ENCODE measurements at places on chromosomes 4 and X. TPM values are rescaled to one million over a fixed set of nuclear protein-coding genes. Genes with fewer than 3 reads are reported as not detected.
A peak's percentile ranks its signal among the peaks of the same experiment; 100 is the strongest.

The GSX2 gene
- total RNA-seq, result not detected

DNA sequence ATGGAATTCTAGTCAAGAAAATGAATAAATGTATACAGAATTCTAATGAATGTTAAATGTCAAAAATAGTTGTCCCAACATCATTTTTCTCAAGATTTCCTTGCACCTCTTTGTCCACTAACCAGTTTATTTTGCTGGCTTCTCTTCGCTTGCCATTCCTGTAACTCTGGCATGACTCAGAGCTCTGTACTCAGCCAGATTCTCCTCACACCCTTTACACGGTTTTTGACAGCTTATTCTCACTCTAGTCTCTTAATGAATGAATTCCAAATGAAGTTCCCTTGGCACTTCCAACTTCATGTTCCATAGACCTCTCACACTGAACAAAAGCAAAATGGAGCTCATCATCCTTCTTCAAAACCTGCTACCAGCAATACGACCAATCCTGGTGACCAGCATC is 419.3 kb upstream of the SLIT2 start:
- no peak overlapping the region for H3K27ac ChIP-seq
- no peak for DNase-seq
- H3K36me3 ChIP-seq, result no peaks in the 10 kb centered on the region
- peaks cover 13% of the 10 kb centered on the region for H3K4me1 ChIP-seq
- no peaks in the 10 kb centered on the region for H3K27me3 ChIP-seq

The PCDH7 gene
- 1.2 TPM for total RNA-seq

DNA sequence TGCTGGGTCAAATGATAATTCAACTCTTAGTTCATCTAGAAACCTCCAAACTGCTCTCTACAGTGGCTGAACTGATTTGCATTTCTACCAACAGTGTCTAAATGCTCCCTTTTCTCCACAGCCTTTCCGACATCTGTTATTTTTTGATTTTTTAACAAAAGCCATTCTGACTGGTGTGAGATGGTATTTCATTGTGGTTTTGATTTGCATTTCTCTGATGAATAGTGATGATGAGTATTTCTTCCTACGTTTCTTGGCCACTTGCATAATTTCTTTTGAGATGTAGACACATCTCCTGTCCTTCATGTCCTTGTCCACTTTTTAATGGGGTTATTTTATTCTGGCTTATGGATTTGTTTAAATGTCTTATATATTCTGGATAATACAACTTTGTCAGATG is 298.2 kb upstream of the ARSJ start:
- peak overlapping the region; percentile 11 for H3K27ac ChIP-seq
- no peak for DNase-seq
- H3K4me1 ChIP-seq, result peaks cover 31% of the 10 kb centered on the region
- H3K36me3 ChIP-seq, result peaks cover 3% of the 10 kb centered on the region

The F8A1 gene
- total RNA-seq, result 0.89 TPM

The HSFX3 gene
- total RNA-seq, result not detected

DNA sequence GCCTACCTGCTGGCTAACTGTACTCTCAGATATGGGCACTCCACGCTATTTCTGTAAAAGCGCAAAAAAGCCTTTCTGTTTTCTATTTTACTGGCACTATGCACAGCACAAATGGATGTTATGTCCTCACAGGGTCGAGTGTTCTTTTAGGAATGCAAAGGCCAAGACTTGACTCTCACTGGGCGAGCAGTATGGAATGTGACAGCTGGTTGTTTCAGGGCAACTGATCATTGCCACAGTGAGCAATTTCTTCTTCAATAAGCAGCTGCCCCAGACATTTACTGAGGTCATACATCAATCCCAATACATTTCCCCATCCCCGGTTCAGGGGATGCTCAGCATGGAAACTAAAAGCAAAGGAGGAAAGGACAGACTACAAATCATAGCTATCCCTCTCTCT is 58.2 kb downstream of the PDE5A start:
- no peak overlapping the region for H3K4me3 ChIP-seq
- peaks cover 22% of the 10 kb centered on the region for H3K36me3 ChIP-seq
- no peak for DNase-seq
- H3K27me3 ChIP-seq, result no peaks in the 10 kb centered on the region
- no peak overlapping the region for H3K27ac ChIP-seq
- no peaks in the 10 kb centered on the region for H3K4me1 ChIP-seq

DNA sequence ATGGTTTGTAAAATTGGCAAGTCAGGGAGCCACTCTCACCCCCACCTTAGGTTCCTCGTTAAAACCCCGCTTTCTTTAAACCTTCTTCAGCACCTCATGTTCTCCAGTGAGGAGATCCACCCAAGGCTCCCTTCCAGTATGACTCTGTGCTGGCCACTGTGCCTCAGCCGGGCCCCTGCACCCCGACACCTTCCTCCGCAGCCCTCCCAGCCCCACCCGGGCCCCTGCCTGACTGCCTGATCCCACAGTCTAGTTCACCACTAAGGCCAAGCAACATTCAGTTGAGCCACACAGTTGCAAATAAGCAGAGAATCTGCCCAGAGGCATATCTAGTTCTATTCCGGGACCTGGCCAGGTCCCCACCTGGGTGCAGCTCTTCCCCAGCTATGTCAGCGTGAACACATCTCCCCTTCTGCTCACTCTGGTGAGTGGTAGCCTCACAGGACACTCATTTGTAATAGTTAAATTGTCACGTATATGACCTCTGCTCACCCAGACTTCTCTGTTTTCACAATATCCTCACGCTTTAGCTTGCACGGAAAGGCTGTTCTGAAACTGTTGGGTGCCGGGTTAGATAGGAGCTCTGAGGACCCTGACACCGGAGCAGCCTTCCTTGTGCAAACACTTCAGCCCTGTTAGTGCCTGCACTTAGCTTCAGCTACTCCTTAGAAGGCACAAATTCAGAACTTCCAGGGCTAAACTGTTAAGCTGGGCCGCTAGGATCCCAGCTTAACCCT is 146.8 kb downstream of the DCTD start:
- no peak for DNase-seq
- H3K4me3 ChIP-seq, result no peak overlapping the region
- no peak overlapping the region for H3K27ac ChIP-seq

DNA sequence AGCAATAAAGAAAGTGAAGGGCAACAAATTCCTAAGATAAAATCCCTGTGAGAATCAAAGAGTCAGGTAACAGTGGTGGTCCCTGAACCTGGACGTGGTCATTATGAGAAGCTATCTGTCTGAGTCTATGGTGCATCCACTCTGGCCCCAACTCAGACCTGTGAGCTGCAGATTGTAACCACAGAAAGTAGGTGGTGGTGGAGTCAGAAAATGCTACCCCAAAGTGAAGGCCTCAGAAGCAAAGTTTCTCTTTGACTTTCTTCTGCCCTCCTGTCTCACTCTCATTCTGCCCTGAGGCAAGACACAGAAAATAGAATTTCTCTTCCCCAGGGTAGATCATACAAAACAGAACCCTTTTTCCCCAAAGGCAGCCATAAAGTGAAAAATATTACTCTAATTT is 84.1 kb upstream of the NEIL3 start:
- H3K27me3 ChIP-seq, result no peaks in the 10 kb centered on the region
- no peak overlapping the region for H3K4me3 ChIP-seq
- H3K27ac ChIP-seq, result no peak overlapping the region
- peaks cover 7% of the 10 kb centered on the region for H3K4me1 ChIP-seq
- DNase-seq, result no peak

- no peaks in the 10 kb centered on the region for H3K27me3 ChIP-seq
- no peak overlapping the region for H3K27ac ChIP-seq
These were observed 54.4 kb upstream of the LCORL start for GRCh38 chr4:18075823-18076433.

GRCh38 chr4:7412554-7412912 is 22.2 kb downstream of the PSAPL1 start:
- H3K4me1 ChIP-seq, result no peaks in the 10 kb centered on the region
- H3K27ac ChIP-seq, result no peak overlapping the region
- no peaks in the 10 kb centered on the region for H3K27me3 ChIP-seq
- DNase-seq, result no peak
- H3K36me3 ChIP-seq, result no peaks in the 10 kb centered on the region

The PLAC1 gene
- total RNA-seq, result not detected

DNA sequence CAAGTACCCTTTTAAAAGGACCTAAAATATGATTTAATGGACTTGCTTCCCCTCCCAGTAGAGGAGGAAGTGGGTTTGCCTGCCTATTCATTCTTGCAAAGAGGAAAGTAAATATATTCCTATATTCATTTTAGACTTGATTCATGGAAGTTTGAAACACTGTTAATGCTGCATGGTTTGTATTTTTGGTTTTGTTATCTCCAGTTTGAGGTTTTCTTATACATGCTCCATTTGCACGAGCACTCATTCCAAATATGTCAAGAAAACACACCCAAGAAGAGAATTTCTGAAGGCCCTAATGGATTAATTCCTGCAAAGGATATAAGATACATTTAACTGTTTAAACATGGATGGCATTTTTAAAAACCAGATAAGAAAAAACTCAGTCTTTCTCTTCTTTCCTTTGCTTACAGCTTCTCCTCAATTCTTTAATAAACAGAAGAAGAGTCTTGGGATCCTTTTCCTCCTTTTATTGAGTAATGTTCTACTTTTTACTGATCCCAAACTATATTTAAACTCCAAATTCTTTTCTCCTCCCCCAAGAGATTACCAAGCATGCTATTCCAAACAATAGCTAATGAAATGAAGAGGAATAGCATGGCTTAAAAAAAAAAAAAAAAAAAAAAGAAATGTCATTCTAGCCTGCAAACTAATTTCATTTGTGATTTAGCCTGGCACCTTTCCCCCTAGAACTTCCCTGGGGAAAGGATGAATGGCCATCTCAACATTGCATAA is 54.6 kb upstream of the LDB2 start:
- no peaks in the 10 kb centered on the region for H3K36me3 ChIP-seq
- DNase-seq, result no peak
- H3K4me1 ChIP-seq, result no peaks in the 10 kb centered on the region
- no peaks in the 10 kb centered on the region for H3K27me3 ChIP-seq
- H3K27ac ChIP-seq, result no peak overlapping the region

The HTN3 gene
- not detected for total RNA-seq

DNA sequence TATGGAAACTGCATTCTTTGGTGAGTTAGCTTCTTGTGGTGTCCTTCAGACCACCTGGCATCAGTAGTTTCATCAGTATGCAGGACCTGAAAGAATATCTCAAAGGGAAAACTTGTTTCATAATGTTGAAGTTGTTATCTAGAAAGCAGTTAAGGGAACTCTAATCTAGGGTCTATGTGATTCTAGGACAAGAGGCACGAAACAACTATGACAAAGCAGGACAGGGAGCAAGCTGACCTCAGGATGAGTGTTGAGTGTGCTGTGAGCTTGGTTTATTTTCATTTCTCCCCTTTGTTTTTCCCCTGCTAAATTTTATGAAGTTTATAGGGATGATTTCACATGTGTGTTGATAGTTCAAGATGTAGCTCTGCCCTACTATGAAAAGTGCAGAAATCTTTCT is 65.7 kb downstream of the MXRA5 start:
- no peaks in the 10 kb centered on the region for H3K36me3 ChIP-seq
- H3K27me3 ChIP-seq, result no peaks in the 10 kb centered on the region
- no peak for DNase-seq

Data from SJSA1 (cell line).